ENCODE measurements at places on chromosomes 6 and 20.

- DNase-seq, result no peak
Observed at GRCh38 chr6:135270676-135271536, 89.8 kb downstream of the MYB start.

GRCh38 chr6:79894939-79895338 is 52.4 kb downstream of the ELOVL4 start:
- DNase-seq, result no peak

- no peak for DNase-seq
Observed at GRCh38 chr20:25282034-25282781, 34.3 kb downstream of the PYGB start.

DNA sequence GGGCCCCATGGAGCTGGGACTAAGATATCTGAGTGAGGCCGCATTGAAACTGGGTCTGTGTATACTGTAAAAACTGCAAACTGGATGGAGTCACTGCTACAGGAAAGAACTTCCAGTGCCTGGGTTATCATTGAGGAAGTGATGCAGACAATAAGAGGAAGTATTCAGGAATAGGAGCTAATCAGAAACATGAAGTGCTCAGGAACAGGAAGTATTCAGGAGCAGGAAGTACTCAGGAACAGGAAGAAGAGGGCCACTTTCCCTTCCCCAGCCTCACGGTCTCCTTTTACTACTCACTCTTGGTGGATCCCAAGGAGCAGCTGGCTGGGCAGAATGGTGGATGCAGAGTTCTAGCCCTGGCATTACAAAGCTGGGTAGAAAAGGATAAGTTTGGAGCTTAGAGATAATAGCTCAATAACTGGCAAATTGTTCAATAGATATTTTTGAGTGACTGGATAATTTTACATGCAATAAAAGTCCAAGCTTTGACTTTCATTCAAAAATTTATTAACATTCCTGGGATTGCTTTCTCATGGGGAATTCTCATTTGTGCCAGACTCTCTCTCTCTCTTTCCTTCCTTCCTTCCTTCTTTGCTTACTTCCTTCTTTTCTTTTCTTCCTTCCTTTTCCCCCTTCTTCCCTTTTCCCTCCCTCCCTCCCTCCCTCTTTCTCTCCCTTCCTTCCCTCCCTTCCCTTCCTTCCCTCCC is 82.2 kb upstream of the PAX1 start:
- DNase-seq, result no peak

DNA sequence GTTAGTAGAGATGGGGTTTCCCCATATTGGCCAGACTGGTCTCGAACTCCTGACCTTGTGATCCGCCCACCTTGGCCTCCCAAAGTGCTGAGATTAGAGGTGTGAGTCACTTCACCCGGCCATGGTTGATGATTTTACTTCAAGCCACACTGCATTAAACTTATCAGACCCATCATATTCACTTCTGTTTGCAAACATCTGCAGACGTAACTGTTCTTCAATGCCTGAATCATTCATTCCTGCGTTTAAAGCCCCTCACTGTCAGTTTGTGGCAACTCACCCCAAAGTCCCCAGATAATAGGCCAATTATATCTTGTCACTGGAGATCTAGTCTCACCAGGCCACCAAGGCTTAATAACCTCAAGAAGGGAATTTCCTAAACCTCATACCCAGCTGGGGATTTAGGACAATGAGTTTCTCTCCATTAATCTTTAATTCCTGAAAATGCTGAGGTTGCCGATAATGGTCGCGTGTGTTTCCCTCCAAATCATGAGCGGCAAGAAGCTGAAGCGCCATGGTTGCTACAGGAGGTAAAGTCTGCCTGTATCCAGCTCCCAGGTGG is 229.6 kb downstream of the LY86 start:
- no peak for DNase-seq

DNA sequence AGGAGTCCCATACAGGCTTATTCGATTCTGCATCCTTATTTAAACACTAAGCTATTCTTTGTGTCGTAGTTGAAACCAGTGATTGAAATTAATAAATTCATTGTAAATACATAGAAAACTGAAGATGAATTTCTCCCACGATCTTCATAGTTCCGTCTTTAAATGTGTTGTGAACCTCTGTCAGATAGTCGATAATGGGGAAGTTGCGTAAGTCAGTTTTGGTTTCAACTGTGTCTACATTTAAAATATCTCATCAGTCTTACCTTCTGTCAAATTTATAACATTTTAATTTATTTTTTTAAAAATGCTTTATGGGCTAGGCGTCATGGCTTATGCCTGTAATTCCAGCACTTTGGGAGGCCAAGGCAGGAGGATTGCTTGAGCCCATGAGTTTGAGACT is 12.7 kb downstream of the STX11 start:
- DNase-seq, result no peak

DNA sequence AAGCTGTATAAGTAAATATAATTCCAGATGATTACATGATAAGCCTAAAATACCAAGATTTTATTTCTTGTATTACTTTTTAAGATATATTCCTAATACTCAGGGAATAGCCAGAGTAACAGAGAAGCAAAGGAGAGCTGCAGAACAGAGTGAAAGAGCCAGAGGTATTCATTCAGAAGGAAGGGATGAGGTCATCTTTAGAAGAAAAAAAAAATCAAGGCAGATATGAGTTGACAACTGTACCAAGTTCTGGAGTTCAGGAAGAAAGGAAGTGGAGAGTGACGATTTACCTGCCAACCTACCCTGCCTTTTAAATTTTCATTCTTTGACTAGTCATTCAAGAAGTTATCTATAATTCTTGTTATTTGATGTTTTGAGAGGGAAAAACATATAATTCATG is 28.8 kb upstream of the NHSL1 start:
- DNase-seq, result no peak

DNA sequence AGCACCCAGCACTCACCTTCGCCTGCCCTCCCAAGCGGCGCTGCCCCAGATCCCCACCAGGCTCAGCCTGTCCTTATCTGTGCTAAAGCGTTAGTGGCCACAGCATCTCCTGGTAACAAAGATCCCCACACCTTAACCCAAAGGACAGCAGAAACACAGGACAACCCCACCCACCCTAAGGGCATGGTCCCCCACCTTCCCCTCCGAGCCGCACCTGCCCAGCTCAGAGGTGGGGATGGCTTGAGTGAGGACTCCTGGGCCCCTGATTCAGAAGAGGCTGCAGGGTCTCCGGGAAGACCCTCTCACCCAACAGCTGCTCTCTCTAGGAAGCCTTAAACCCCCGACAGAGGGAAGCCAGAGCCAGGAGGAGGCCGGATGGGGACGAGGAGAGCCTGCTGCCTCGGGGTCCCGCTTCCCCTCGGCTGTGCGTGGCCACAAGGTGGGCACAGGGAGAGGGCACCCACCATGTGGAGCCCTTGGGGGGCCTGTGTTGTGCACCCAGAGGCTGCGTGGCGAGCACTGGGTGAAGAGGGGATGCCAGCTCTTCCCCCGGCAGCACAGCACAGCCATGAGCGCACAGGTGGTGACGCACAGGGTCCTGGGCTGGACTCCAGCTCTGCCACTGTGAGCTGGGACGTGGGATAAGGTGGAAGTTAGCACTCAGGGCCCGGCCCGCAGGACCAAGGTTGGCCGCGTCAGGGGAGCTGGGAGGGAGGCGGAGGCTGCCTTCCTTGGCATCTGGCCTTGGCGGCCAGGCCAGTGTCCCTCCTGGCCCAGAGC is 31.9 kb upstream of the MRGBP start:
- DNase-seq, result no peak

GRCh38 chr20:47007826-47008655 is 113.4 kb downstream of the EYA2 start:
- DNase-seq, result no peak

GRCh38 chr20:32354592-32355416 is 3.3 kb upstream of the ASXL1 start:
- DNase-seq, result no peak

GRCh38 chr6:39855356-39855995 is 63.3 kb downstream of the DAAM2 start:
- DNase-seq, result no peak

- DNase-seq, result no peak
Observed at GRCh38 chr6:81889377-81890053, 137.0 kb upstream of the TENT5A start.

GRCh38 chr20:58472273-58473018 is 42.8 kb downstream of the APCDD1L start:
- no peak for DNase-seq

DNA sequence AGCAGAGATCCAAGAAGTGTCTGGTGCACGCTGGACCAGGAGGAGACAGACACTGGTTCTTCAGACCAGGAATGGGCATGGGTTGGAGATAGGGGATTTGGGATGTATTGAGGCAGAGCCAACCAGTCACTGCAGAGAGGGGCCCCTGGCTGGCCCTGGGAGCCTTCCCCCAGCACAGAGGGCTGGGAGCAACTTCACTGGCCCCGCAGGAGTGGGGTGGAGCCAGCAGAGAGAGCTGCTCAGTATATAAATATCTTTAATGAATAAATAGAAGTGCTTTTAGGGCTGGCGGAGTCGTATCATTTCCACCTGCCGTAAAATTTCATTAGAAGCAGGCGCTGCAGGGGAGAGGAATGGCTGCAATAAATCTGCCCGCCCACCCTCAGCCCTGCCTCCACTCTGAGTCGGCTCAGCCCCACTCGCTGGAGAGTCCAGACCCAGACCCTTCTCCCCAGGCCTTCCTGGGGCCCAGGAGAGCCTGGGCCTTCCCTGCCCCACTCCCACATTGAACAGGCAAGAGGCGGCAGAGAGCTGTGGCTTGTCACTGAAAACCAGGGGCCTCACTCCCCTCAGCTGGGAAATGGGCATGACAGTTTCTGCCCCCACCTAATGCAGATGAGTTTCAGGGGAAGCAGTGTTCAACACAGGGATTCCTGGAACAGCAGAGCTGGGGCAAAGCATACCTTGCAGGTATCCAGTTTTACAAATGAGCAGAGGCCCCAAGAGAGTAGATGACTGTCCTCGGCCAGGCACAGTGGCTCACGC is 23.9 kb upstream of the VSTM2L start:
- no peak for DNase-seq

GRCh38 chr20:61436667-61437279 is 184.7 kb downstream of the CDH4 start:
- DNase-seq, result no peak

- peak; percentile 58 for DNase-seq
Observed at GRCh38 chr6:108782179-108783041, 65.8 kb upstream of the ARMC2 start.

GRCh38 chr6:65799389-65799788 is 92.4 kb upstream of the EYS start:
- no peak for DNase-seq

- DNase-seq, result no peak
Observed at GRCh38 chr20:33770005-33770404, 38.2 kb downstream of the ZNF341 start.

DNA sequence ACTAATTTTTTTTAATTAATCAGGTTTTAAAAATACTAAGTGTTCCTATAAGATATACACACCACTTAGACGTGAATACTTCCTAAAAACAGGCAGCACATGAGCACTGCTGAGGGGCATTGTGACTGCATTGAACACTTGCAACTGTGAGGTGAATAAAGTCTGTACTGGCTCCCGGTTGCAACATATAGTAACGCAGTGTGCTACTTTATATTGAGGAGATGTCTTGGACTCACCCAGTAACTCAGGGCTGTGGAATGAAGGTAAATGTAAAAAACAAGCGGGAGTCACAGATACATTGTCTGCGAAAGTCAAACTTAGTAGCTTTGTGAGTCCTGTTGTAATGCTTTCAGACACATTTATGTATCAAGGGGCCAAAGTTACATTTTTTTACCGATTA is 17.0 kb upstream of the HLA-A start:
- no peak for DNase-seq

- DNase-seq, result no peak
Observed at GRCh38 chr6:115629415-115629814, 431.3 kb downstream of the FRK start.

GRCh38 chr20:5393218-5393870 is 76.6 kb upstream of the PROKR2 start:
- DNase-seq, result no peak

GRCh38 chr6:29943053-29943966 is 978 bp downstream of the HLA-A start:
- DNase-seq, result no peak

DNA sequence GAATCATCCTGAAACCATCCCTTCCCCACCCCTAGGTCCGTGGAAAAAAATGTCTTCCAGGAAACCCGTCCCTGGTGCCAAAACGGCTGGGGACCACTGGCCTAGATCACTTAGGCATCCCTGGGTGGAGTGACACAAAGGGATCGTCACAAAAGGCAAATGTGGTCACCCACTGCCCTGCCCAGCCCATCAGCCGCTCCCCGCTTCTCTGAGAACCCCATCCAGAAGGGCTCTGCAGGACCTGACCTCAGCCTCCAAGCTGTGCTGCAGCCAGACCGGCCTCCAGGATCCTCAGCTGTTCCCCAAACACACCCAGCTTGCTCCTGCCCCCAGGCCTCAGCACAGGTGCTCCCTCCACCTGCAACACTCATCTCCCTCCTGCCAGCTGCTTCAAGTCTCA is 61.6 kb downstream of the PREX1 start:
- DNase-seq, result no peak

- no peak for DNase-seq
Observed at GRCh38 chr20:24543741-24544140, 74.3 kb downstream of the SYNDIG1 start.

DNA sequence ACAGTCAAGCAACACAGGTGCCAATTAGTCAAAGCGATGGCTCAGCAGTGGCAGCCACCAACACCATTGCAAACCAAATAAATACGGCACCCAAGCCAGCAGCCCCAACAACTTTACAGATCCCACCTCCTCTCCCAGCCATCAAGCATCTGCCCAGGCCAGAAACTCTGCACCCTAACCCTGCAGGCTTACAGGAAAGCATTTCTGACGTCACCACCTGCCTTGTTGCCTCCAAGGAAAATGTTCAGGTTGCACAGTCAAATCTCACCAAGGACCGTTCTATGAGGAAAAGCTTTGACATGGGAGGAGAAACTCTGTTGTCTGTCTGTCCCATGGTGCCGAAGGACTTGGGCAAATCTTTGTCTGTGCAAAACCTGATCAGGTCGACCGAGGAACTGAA is 30.6 kb downstream of the KHDC1L start:
- DNase-seq, result no peak

DNA sequence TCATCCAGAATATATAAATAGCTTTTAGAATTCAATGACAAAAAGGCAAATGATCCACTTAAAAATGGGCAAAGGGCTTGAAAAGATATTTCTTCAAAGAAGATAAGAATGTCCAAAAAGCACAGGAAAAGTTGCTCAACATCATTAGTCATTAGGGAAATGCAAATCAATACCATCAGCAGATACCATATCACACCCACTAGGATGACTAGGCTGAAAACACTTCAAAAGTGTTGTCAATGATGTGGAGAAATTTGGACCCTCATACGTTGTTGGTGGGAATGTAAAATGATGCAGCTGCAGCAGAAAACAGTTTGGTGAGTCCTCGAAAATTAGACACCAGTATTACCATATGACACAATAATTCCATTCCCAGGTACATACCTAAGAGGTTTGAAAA is 303.6 kb upstream of the SLC35B3 start:
- DNase-seq, result no peak

DNA sequence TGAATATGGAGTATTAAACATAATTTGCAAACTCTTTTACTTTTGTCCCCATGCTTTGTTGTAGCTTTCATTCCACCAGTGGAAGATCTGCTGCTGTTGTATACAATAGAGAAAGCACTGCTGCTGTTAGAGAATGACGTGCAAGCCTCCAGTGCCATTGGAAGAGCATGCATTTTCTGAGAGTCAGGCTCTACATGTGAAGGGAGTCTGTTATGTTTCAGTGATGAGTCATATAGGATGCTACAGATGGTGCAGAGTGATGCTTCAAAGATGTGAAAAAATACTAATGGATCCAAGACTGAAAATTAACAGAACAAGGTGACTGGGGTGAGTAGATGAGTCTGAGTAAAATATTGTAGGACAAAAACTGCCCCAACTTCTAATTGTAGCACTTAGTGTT is 22.4 kb upstream of the BACH2 start:
- DNase-seq, result no peak

All from activated CD8-positive, alpha-beta memory T cell treated with anti-CD3 and anti-CD28 coated beads for 4 hours (primary cell).